ENCODE measurements at places on chromosomes 3 and 15. TPM values are rescaled to one million over a fixed set of nuclear protein-coding genes. Genes with fewer than 3 reads are reported as not detected.

The DNASE1L3 gene
- not detected for total RNA-seq

DNA sequence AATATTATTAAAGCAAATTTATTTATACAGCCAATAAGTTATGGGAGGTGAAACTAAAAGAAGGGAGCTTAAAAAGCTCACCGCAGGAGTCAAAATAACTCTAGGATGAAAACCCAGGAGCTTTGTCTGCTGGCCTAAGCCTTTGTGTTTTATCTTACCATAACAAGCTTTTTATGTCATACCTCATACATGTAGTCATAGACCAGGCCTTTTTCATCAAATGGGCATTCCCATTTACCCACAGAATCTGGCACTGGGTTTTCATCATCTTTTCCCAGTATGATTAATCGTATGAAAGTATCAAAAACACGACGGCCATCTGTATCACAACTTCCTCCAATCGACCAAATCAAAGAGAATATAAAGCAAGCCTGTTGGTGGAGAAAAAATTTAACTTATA is 122.8 kb downstream of the DNAH12 start:
- no peak overlapping the region for H3K4me3 ChIP-seq
- no peak for DNase-seq
- H3K4me1 ChIP-seq: no peaks in the 10 kb centered on the region
- no peak overlapping the region for H3K27ac ChIP-seq

DNA sequence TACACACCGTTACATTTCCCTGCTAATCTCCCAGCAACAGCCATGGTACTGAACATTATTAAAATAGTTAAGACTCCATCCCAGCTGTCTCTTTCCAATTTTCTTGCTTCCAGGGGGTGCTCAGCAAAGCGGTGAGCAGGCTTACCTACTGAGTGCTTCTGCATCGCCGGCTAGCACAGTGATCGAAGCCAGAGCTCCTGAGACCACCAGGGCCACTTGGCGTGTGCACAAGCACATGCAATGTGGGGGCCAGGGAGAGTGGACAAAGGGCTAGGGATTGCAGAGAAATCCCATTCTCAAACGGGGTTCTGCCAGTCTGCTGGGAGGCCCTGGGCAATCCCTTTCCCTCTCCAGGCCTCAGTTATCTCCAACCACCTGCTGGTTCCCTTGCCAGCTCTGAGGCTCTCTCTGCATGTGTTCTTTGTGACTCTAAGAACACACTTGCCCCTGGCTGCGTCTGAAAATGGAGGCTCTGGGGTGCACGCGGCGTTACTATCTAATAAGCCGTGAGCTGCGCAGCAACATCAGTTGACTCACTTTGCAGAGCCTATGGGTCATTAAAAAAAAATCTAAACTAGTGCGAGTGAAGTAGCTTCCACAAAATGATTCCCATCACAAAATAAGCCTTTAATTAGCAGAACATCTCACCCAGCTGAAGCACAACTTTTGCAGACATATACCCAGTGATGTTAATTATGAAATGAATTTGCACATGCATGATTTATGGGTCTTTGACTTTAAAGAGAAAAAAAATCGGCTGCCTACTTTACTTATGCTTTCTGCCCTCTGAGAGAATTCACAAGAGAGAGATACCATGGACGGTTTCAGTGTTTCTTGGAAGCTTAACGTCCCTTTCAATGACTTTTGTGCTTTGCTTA is 271.5 kb downstream of the TLE3 start:
- H3K36me3 ChIP-seq: no peaks in the 10 kb centered on the region
- H3K27me3 ChIP-seq: peaks cover 17% of the 10 kb centered on the region
- no peak overlapping the region for H3K4me3 ChIP-seq
- no peak for DNase-seq
- H3K4me1 ChIP-seq: peaks cover 14% of the 10 kb centered on the region

DNA sequence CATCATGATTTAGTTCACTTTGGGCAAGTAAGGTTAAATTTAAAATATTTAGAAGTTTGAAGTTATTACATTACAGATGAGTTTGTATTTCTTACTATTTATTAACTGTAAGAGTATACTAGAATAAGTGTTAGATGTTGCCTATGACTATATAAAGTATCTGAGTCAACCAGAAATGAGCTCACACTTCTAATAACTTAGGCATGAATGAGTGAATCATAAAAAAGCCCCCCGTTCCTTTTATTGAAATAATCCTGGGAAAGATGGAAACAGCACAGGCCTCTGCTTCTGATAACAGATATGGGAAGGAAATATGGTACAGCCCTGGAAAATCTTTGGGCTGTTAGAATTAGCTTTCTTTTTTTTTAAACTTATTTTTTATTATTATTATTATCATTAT is 66.6 kb upstream of the TGFBR2 start:
- H3K27ac ChIP-seq: peak overlapping the region; percentile 54
- H3K27me3 ChIP-seq: no peaks in the 10 kb centered on the region
- H3K4me1 ChIP-seq: peaks cover 36% of the 10 kb centered on the region
- no peaks in the 10 kb centered on the region for H3K36me3 ChIP-seq

The FAM107A gene
- total RNA-seq: not detected

Measured in osteocyte (in vitro differentiated cells).